ENCODE measurements at places on chromosomes 6 and 20. TPM values are rescaled to one million over a fixed set of nuclear protein-coding genes. Genes with fewer than 3 reads are reported as not detected.
A peak's percentile ranks its signal among the peaks of the same experiment; 100 is the strongest.

The BTN2A1 gene
- 31.0 TPM for total RNA-seq

- H3K36me3 ChIP-seq, result no peaks in the 10 kb centered on the region
- H3K4me1 ChIP-seq, result peaks cover 14% of the 10 kb centered on the region
- no peaks in the 10 kb centered on the region for H3K27me3 ChIP-seq
These were observed 328.7 kb downstream of the UTRN start for GRCh38 chr6:144613859-144614258.

The VGLL2 gene
- total RNA-seq, result not detected

The LINC00237 gene
- total RNA-seq, result not detected

- H3K27ac ChIP-seq, result peak overlapping the region; percentile 72
- peaks cover 70% of the 10 kb centered on the region for H3K4me1 ChIP-seq
- DNase-seq, result no peak
- no peak overlapping the region for H3K4me3 ChIP-seq
- peaks cover 34% of the 10 kb centered on the region for H3K36me3 ChIP-seq
These were observed 26.4 kb downstream of the COX4I2 start for GRCh38 chr20:31663838-31664695.

DNA sequence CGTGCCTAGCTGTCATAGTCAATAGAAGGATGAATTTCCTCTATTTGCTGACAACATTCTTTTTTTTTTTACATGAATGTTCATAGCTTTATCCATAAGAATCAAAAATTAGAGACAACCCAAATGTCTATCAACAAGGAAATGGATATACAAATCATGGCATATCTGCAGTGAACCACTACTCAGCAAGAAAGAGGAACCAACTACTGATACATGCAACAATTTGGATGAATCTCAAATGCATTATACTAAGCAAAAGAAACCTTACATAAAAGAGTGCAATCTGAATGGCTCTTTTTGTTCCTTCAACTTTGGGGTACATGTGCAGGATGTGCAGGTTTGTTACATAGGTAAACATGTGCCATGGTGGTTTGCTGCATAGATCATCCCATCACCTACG, 17.7 kb upstream of the MCM9 start:
- no peak overlapping the region for H3K27ac ChIP-seq
- no peaks in the 10 kb centered on the region for H3K36me3 ChIP-seq
- no peak overlapping the region for H3K4me3 ChIP-seq
- no peaks in the 10 kb centered on the region for H3K4me1 ChIP-seq
- no peak for DNase-seq

- no peak overlapping the region for H3K27ac ChIP-seq
- H3K4me3 ChIP-seq, result no peak overlapping the region
- no peaks in the 10 kb centered on the region for H3K27me3 ChIP-seq
- H3K36me3 ChIP-seq, result no peaks in the 10 kb centered on the region
These were observed 186.8 kb downstream of the PRL start for GRCh38 chr6:22110061-22110460.

- H3K27ac ChIP-seq, result no peak overlapping the region
- no peak for DNase-seq
- H3K27me3 ChIP-seq, result no peaks in the 10 kb centered on the region
- H3K4me1 ChIP-seq, result no peaks in the 10 kb centered on the region
- H3K36me3 ChIP-seq, result no peaks in the 10 kb centered on the region
These were observed 22.7 kb upstream of the BMP2 start for GRCh38 chr20:6744805-6745204.

The TPD52L2 gene
- total RNA-seq, result 48.7 TPM

The SOD2 gene
- 76.5 TPM for total RNA-seq

The ASIP gene
- total RNA-seq, result not detected

- H3K4me3 ChIP-seq, result no peak overlapping the region
- no peak for DNase-seq
- peaks cover 12% of the 10 kb centered on the region for H3K36me3 ChIP-seq
- H3K27ac ChIP-seq, result no peak overlapping the region
These were observed 27.2 kb downstream of the ACSS1 start for GRCh38 chr20:25030649-25031207.

DNA sequence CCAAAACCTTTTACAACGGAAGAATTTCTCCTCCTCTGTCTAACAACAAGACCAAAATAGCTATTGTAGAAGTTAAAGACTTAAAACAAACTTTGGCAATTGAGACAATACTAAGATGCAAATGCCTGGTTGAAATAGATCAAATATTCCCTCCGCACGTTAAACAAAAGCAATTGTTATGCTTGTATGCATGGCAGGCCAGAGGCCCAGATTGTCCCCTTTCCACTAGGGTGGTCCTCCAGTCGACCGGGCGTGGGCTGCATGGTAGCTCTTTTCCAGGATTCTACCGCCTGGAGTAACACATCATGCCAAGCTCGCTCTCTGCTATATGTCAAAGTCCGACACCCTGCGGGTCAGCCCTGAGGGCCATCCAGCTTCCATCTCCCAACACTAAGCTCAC, 234.7 kb downstream of the RNGTT start:
- no peaks in the 10 kb centered on the region for H3K27me3 ChIP-seq
- no peak for DNase-seq
- peaks cover 21% of the 10 kb centered on the region for H3K36me3 ChIP-seq
- H3K27ac ChIP-seq, result no peak overlapping the region

The NMBR gene
- not detected for total RNA-seq

DNA sequence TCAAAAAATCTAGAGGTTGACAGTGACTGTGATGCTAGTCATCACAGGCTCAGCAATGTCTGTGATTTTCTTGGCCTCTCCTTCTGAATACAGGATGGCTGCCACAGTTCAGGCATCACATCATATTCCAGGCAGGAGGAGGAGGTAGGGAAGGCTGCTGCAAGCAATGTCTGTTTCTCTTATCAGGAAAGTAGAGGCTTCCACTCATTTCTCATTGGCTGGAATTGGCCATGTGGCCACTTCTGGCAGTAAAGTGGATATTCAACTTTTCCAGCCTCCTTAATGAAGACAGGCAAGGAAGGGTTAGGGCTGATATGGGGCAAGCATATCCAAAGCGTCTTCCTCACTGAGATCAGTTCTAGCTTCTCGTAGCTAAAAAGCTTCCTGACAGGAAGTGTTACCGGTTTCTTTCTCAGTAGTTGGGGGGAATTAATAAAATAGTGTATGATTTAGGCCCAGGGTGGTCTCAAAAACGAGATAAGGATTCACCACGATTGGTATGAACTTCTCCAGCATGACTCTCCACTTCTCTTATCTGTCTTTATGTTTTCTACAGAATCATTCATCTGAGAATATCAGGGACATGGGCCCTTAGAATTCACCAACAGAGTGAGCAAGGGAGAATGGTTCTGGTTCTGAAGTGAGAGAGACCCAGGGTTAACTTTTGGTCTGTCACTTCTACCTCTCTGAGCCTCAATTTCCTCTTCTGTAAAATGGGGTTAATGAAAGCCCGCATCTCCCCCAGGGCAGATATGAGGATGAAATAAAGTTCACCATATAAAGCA, 32.7 kb upstream of the PSMF1 start:
- H3K27ac ChIP-seq, result no peak overlapping the region
- H3K4me3 ChIP-seq, result no peak overlapping the region
- H3K36me3 ChIP-seq, result peaks cover 15% of the 10 kb centered on the region
- no peaks in the 10 kb centered on the region for H3K27me3 ChIP-seq
- H3K4me1 ChIP-seq, result peaks cover 9% of the 10 kb centered on the region

DNA sequence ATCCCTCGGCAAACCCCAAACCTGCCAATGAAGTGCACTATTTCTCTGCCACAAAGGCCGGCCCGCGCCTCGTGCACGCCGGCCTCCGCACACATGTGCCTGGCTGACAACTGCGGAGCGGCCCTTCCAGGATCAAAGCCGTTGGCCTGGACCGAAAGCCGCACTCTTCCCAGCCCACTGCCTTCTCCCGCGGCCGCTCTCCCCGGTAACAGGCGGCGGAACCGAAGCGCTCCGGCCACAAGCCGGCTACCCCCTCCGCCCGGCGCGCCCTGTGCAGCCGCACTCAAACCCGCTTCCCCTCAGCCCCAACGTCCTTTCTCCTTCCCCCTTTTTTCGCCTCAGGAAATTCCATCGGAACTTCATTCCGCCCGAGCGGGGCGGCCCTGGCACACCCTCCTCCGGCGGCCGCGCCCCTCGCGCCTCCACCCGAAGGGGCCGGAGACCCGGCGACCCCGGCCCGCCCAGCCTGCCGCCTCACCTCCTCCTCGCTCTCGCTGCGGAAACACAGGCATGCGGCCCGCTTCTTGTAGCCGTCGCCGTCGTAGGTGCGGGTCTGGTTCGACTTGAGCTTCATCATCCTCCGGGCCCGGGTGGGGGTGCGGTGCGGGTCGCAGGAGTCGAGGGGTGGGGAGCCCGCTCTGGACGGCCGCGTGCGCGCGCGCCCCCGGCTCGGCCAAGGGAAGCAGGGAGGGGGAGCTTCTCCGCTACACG, 528 bp downstream of the NUDT3 start:
- peak; percentile 44 for DNase-seq
- no peaks in the 10 kb centered on the region for H3K27me3 ChIP-seq
- peaks cover 17% of the 10 kb centered on the region for H3K4me1 ChIP-seq
- H3K27ac ChIP-seq, result no peak overlapping the region

DNA sequence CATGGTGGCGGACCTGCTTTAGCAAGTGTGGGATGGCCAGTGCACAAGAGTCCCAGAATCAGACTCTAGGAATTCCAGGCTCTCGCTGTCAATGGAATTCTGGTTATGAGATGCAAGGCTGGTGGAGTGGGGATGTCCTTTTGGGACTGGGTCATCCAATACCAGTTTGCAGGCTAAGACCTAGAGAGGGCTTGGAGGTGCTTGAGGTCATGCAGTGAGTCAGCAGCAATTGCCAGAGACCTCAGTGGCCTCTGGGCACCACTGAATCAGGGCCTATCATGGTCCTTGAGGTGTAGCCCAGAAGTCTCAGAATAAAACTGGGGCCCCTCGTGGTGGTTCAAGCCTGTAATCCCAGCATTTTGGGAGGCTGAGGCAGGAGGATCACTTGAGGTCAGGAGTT, 1.4 kb upstream of the SCRT2 start:
- no peak overlapping the region for H3K4me3 ChIP-seq
- peaks cover 56% of the 10 kb centered on the region for H3K27me3 ChIP-seq
- H3K36me3 ChIP-seq, result peaks cover 3% of the 10 kb centered on the region
- peaks cover 6% of the 10 kb centered on the region for H3K4me1 ChIP-seq
- DNase-seq, result no peak

- H3K27ac ChIP-seq, result peak overlapping the region; percentile 52
- H3K27me3 ChIP-seq, result no peaks in the 10 kb centered on the region
- no peaks in the 10 kb centered on the region for H3K36me3 ChIP-seq
- H3K4me3 ChIP-seq, result no peak overlapping the region
- H3K4me1 ChIP-seq, result peaks cover 47% of the 10 kb centered on the region
- DNase-seq, result no peak
These were observed 49.9 kb upstream of the RANBP9 start for GRCh38 chr6:13761361-13762036.

The TRIM10 gene
- not detected for total RNA-seq

DNA sequence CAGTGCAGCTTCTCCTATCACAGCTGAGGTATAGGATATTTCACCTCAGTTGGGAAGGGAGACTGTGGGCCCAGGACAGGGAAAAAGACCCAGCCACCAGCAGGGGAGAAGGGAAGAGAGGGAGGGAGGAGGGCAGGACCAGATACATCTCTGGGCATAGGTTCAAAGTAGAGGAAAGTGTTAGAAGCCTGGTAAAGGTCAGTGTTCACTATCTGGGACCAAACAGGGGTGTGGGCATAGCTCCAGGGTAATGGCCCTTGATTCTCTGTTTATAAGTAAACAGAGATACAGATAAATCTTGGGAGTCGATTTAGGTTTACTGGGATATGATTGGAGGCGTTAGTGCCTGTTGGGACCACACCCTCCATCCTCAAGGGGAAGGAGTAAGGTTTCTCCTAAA, 266.2 kb downstream of the LRFN2 start:
- H3K27ac ChIP-seq, result no peak overlapping the region
- H3K27me3 ChIP-seq, result peaks cover 7% of the 10 kb centered on the region
- no peaks in the 10 kb centered on the region for H3K36me3 ChIP-seq
- DNase-seq, result no peak

- DNase-seq, result no peak
- peaks cover 10% of the 10 kb centered on the region for H3K4me1 ChIP-seq
- H3K27ac ChIP-seq, result no peak overlapping the region
- peaks cover 17% of the 10 kb centered on the region for H3K27me3 ChIP-seq
- H3K4me3 ChIP-seq, result no peak overlapping the region
These were observed 152.6 kb downstream of the TBC1D7 start for GRCh38 chr6:13175759-13176158.

The DDRGK1 gene
- total RNA-seq, result 66.6 TPM

The GRM1 gene
- not detected for total RNA-seq

The AKAP7 gene
- 8.4 TPM for total RNA-seq

DNA sequence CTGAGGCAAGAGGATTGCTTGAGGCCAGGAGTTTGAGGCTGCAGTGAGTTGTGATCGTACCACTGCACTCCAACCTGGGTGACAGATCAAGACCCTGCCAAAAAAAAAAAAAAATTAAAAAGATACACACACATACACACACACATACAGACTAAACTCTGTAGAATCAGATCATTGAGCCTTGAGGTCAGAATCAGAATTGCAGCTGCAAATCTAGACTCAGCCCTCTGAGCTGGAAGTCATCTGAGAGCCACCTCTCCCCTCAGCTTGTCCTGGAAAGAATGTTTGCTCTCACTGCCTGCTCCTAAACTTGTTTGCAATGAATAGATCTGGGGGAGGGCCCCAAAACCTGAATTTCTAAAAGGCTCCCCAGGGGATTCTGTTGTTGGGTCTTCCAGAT, 41.4 kb upstream of the ANGPT4 start:
- DNase-seq, result no peak
- H3K4me1 ChIP-seq, result no peaks in the 10 kb centered on the region
- no peak overlapping the region for H3K27ac ChIP-seq
- H3K36me3 ChIP-seq, result no peaks in the 10 kb centered on the region
- no peak overlapping the region for H3K4me3 ChIP-seq

GRCh38 chr6:129947797-129948196, 70.6 kb upstream of the L3MBTL3 start:
- no peak overlapping the region for H3K27ac ChIP-seq
- no peaks in the 10 kb centered on the region for H3K4me1 ChIP-seq
- DNase-seq, result no peak
- H3K27me3 ChIP-seq, result peaks cover 14% of the 10 kb centered on the region

- DNase-seq, result no peak
- H3K36me3 ChIP-seq, result peaks cover 42% of the 10 kb centered on the region
- H3K4me1 ChIP-seq, result peaks cover 26% of the 10 kb centered on the region
- H3K4me3 ChIP-seq, result no peak overlapping the region
- peak overlapping the region; percentile 1 for H3K27ac ChIP-seq
These were observed 49.3 kb downstream of the PHIP start for GRCh38 chr6:79028641-79029314.

The LZTS3 gene
- total RNA-seq, result 1.0 TPM

The TGM2 gene
- total RNA-seq, result 0.33 TPM

GRCh38 chr6:157527471-157527907, 146.5 kb downstream of the ZDHHC14 start:
- peaks cover 33% of the 10 kb centered on the region for H3K4me1 ChIP-seq
- DNase-seq, result peak; percentile 61
- H3K27ac ChIP-seq, result peak overlapping the region; percentile 83
- no peaks in the 10 kb centered on the region for H3K27me3 ChIP-seq
- H3K4me3 ChIP-seq, result no peak overlapping the region

GRCh38 chr6:34115403-34115795, 30.5 kb downstream of the GRM4 start:
- H3K36me3 ChIP-seq, result no peaks in the 10 kb centered on the region
- H3K27ac ChIP-seq, result no peak overlapping the region
- peak; percentile 24 for DNase-seq
- no peaks in the 10 kb centered on the region for H3K4me1 ChIP-seq
- peaks cover 14% of the 10 kb centered on the region for H3K27me3 ChIP-seq
